ENCODE measurements at places on chromosomes 16 and 17. TPM values are rescaled to one million over a fixed set of nuclear protein-coding genes. Genes with fewer than 3 reads are reported as not detected.

GRCh38 chr17:21400816-21401593 lies 24.8 kb downstream of the KCNJ12 start:
- H3K4me3 ChIP-seq: no peak overlapping the region
- H3K27ac ChIP-seq: no peak overlapping the region
- DNase-seq: no peak
- H3K36me3 ChIP-seq: no peaks in the 10 kb centered on the region
- H3K27me3 ChIP-seq: no peaks in the 10 kb centered on the region
- H3K4me1 ChIP-seq: peaks cover 9% of the 10 kb centered on the region

GRCh38 chr16:6375465-6376075 lies 957.1 kb upstream of the RBFOX1 start:
- DNase-seq: no peak
- no peaks in the 10 kb centered on the region for H3K4me1 ChIP-seq
- no peaks in the 10 kb centered on the region for H3K27me3 ChIP-seq
- no peaks in the 10 kb centered on the region for H3K36me3 ChIP-seq

DNA sequence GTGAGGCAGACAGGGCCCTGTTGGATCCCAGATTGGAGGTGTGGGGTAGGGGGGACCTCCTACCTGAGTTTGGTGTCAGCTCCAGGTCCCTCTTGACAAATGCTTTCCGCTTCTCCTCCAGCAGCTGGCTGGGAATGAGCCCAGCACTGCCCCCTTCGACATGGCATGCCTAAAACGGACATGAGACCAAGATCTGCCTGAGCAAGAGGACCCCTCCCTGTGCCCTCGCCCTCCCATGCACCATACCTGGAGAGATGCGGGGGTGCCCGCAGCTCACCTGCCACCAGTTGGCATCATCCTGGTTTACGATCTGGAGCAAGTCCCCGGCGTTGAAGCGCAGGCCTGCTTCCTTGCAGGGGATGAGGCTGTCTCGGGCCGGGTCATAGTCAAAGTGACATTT lies 26.2 kb downstream of the MPP2 start:
- no peaks in the 10 kb centered on the region for H3K4me1 ChIP-seq
- no peak overlapping the region for H3K4me3 ChIP-seq
- no peaks in the 10 kb centered on the region for H3K27me3 ChIP-seq

DNA sequence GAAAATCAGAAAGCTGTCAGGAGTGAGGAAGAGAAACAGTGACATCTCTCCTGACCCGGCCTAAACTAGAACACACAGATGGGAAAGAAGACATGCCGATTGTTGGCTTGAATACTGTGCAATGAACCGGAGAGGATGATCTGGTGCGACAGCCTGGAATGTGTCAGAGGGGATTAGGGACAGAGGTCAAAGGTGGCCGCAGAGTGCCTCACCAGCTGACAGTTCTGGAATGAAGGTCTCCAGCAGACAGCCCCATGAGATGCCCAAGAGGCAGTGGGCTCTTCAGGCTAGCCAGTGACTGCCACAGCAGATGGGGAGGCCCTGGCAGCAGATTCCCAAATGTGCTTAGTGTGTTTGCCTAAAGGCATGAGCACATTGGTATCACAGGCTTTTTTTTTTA lies 623.2 kb downstream of the CDH8 start:
- DNase-seq: no peak
- H3K27ac ChIP-seq: no peak overlapping the region
- no peaks in the 10 kb centered on the region for H3K36me3 ChIP-seq
- H3K27me3 ChIP-seq: no peaks in the 10 kb centered on the region

DNA sequence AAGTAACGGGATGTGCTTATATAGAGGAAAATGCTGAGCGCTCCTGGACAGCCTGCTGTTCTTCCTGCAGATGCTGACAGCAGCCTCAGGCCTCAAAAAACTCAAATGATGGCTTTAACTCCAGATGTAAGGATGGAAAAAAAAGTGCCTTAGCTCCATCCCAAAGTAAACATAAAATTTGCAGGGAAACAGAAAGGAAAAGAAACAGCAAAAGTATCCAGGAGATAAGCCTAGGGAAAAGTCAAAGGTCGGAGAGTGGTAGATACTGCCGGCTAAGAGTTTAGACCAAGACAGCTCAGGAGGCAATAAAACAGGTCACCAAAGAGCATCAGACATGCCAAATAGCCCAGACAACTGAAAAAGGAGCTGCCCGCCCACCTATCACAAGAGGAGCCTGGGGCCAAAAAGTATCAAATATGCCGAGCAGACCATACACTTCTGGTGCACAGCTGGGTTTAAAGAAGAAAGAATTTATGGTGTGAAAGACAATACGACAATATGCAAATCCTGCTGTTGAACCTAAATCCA lies 6.9 kb downstream of the KRT31 start:
- peaks cover 8% of the 10 kb centered on the region for H3K27me3 ChIP-seq
- DNase-seq: no peak
- no peaks in the 10 kb centered on the region for H3K36me3 ChIP-seq
- H3K4me3 ChIP-seq: no peak overlapping the region
- H3K4me1 ChIP-seq: no peaks in the 10 kb centered on the region

DNA sequence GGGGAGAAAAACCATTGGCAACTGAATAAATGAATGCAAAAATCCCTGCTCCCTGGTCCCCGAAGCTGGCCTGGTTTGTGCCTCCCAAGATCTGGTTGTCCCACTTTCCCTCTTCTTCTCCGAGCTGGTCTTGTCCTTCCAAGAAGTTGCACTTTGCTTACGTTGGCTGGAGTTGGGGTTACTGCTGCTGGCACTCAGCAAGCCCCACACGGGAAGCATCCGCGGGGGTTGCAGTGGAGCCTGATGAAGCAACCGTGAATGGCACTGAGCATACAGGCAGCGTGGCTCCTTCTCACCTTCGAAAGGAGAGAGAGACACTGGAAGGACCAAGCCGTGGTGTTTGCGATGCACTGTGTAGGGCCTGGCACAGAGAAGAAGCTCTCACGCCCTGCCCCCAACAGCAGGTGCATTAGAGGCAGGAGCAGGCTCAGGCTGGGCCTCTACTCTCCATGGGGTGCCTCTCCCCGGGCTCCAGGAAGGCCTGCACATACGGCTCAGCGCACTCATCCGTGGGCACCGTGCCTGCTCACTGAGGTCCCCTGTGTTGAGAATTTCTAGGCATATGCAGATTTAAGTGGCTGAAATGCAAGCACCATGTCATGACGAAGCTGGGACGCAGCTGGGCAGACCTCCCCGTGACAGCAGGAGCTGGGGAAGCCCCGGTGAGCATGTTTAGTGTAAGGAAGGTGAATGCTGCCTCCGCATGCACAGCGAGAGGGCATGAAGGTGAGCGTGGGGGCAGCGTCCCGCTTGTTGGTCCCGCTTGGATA lies 12.1 kb downstream of the CA5A start:
- no peaks in the 10 kb centered on the region for H3K27me3 ChIP-seq
- no peak for DNase-seq
- no peaks in the 10 kb centered on the region for H3K36me3 ChIP-seq
- H3K4me3 ChIP-seq: no peak overlapping the region
- H3K27ac ChIP-seq: no peak overlapping the region

DNA sequence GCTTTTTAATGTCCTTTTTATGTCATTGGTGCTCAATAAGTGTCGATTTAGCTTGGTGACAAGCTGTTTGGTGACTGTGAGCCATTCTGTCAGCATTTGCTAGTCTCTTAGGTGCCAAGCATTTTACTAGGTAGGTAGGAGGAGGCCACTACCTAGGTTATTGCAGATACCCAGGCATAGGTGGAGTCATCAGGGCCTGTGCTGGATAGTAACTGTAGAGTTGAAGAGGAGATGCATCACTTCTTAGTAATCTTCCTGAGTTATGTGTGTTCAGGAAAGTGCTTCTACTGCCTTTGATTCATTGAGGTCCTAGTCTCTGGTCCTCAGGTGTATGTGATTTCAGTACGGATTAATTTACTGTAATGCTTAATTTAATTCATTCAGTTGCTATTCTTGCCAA lies 17.7 kb downstream of the USP10 start:
- no peaks in the 10 kb centered on the region for H3K36me3 ChIP-seq
- H3K4me1 ChIP-seq: peaks cover 11% of the 10 kb centered on the region
- H3K27me3 ChIP-seq: no peaks in the 10 kb centered on the region
- DNase-seq: no peak

DNA sequence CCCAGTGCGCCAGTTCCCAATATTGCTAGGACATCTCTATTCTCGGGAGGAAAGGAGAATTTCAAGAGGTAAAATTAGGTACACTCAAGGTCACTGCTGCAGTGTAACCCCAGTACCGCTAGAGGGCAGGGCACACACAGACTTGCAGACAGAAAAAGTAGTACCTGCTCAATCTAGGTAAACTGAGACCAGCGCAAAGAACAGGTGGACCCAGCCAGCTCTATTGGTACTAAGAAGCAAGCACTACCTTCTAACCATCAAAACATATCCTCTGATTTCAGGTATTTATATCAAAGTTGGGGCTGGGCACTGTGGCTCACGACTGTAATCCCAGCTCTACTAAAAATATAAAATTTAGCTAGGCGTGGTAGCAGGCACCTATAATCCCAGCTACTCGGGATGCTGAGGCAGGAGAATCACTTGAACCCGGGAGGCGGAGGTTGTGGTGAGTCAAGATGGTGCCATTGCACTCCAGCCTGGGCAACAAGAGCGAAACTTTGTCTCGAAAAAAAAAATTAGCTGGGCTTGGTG lies 3.6 kb upstream of the WDR81 start:
- H3K4me1 ChIP-seq: peaks cover 42% of the 10 kb centered on the region
- H3K27ac ChIP-seq: no peak overlapping the region
- no peaks in the 10 kb centered on the region for H3K36me3 ChIP-seq
- peak; percentile 79 for DNase-seq
- no peaks in the 10 kb centered on the region for H3K27me3 ChIP-seq

DNA sequence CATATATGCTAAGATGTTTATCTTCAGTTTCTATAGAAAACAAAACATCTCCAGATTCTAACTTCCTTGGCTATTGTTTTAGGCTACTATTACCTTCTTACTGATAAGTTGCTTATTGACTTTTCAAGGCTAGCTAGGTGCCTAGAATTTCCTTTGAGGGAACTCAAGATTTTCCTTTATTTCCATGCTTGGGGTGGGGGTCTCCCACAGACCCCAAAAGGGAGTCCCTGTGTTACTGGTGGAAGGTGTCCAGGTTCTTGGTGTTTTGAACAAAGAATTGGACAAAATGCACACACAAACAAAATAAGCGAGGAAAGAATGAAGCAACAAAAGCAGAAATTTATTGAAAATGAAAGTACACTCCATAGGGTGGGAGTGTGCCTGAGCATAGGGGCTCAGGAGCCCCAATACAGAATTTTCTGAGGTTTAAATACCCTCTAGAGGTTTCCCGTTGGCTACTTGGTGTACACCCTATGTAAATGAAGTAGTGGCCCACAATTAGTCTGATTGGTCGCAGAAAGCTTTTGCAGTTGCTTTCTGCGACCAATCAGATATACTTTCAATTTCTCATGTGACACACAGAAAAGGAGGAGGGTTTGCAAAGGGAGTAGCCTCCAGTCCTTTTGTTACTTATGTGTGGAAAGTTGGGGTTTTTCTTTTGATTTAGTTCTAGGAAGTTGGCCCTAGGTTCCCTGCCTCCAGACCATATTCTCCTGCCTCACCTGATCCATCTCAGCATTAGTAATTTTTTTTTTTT lies 67.5 kb downstream of the MARF1 start:
- no peak overlapping the region for H3K4me3 ChIP-seq
- peaks cover 8% of the 10 kb centered on the region for H3K4me1 ChIP-seq
- no peak overlapping the region for H3K27ac ChIP-seq
- DNase-seq: no peak
- H3K27me3 ChIP-seq: no peaks in the 10 kb centered on the region

DNA sequence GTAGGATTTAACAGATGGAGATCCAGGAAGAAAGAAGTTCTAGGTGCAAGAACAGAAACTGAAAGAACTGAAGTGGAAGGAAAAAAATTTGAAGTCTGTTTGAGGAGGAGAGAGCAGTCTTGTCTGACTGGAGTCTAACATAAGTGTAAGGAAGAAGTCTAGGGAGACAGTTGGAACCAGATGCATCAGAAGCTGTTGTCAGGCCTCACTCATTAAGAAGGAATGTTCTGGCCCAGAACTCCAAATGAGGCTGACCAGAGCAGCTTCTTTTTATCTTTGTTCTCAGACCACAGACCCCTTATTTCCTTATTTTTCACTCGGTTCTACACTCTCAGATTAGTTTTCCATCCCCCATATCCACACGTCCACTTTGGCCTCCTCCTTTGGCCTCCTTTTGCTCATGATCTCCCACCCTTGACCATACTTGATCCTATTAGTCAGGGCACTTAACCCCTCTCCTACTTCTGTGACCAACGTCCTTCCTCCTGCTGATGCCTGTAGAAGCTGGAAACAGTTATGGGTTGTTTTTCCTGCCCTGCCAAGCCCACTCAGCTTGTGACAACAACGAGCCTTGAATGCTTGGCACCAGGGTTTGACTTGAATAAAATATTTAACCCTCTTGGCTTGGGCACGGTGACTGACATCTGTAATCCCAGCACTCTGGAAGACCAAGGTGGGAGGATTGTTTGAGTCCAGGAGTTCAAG lies 7.0 kb upstream of the MYH2 start:
- H3K27me3 ChIP-seq: no peaks in the 10 kb centered on the region
- H3K4me1 ChIP-seq: no peaks in the 10 kb centered on the region
- no peak for DNase-seq
- H3K36me3 ChIP-seq: no peaks in the 10 kb centered on the region
- H3K4me3 ChIP-seq: no peak overlapping the region

DNA sequence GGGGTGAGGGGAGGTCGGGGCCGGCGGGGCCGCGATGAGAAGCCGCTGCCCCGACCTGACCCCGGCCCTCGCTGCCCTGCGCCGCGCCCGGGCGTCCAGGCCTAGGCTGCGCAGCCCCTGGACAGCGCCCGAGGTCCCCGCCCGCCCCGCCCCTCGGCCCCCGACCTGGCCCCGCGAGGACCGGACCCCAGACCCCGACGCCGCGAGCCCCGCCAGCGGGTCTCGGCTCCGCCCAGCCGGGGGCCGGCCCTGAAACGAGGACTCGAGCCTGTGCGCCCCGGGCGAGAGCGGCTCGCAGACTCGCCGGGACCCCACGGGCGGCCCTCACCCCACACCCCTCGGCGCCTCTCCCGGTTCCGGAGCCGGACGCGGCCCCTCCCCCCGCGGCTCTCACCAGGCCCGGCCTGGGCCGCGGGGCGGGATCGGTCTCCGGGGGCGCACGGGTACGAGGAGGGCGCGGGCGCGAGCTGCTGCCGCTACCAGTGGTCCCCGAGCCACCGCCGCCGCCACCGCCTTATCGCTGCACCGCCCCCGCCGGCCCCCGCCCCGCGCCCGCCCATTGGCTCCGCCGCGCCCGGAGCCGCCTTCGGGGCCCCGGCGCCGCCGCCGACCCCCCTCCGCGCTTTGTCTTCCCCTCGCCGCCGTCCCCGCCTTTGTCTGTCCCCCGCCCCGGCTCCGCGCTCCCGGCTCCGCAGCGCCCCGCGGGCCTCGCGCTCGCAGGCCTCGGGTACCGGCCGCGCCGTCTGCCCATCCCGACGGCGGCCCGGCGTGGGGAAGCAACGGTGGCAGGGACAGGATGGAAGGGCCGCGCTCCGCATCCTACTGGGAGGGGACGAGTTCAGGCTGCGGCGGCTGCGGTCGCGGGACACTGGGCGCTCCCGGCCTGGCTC lies at the start of gene LIMD2:
Gene LIMD2, minus strand, starts transcription at position 488 of the 890 bp plus-strand sequence. CDS start 827 bp downstream, outside the sequence.
- peak within 1 kb of the TSS; percentile 82 for H3K27ac ChIP-seq
- DNase-seq: peak; percentile 84
- peaks cover 26% of the 10 kb centered on the region for H3K36me3 ChIP-seq
- H3K27me3 ChIP-seq: no peaks in the 10 kb centered on the region

The ZNF423 gene
- total RNA-seq: 11.9 TPM

The DOC2A gene
- total RNA-seq: 2.6 TPM

The ANKFN1 gene
- 0.75 TPM for total RNA-seq

The ADAP2 gene
- total RNA-seq: 19.8 TPM

The ATP2C2 gene
- total RNA-seq: 48.9 TPM

The CDH5 gene
- 144 TPM for total RNA-seq

Data from upper lobe of right lung (tissue), 1 donor.